CD4-positive, alpha-beta T cell treated with Interleukin-1 beta for 1 hour (primary cell): ENCODE measurements at places on chromosomes 3 and 15.

GRCh38 chr15:44193651-44194322 lies 1.3 kb downstream of the FRMD5 start:
- DNase-seq, result no peak

DNA sequence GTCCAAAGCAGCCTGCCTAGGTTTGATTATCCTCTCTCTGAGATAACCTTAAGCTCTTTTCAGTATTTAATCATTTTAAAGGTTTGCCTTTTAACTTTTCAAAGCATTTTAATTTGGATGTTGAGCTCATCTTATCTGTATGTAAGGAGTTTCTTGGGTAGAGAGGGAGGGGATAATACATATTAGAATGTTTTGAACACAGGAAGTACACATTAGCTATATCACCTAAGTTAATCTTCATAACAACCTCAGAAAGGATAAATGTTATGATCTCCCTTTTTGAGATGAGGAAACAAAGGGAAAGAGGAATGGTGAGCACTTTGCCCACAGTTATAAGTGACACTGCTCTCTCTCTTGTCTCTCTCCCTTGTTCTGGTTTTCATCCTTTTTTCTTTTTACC lies 2.2 kb upstream of the CD47 start:
- DNase-seq, result no peak

GRCh38 chr3:71103430-71103921 lies 480.1 kb downstream of the FOXP1 start:
- no peak for DNase-seq

- DNase-seq, result no peak
These were observed 33.4 kb downstream of the KAT2B start for GRCh38 chr3:20073683-20074082.

DNA sequence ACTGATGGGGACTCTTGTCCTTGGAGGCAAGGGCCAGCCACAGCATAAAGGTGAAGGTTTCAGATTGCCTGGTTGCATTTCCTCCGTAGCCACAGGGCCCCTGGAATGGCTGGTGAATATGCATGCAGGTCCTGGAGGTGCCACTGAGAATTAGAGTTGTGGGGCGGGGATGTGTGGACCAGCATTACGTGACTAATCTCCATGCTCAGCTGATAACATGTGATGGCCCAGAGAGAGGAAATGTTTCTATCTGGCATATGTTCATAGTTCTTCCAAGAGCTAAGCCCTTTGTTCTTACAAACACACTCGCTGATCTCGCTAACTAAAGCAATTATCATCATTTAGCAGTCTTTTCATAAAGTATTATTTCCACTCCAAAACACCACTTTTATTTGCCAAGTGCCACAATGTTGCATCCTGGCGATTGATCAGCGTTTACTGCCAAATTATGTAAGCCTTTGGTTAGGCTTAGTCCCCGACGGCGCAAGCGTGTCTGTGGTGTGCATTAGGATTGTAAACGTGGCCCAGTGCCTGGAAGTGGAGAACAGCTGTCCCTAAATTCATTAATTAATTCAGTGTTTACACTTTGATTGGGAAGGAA lies 55.9 kb downstream of the CGNL1 start:
- DNase-seq, result no peak

GRCh38 chr3:53815651-53816050 lies 30.6 kb downstream of the CHDH start:
- DNase-seq, result no peak

DNA sequence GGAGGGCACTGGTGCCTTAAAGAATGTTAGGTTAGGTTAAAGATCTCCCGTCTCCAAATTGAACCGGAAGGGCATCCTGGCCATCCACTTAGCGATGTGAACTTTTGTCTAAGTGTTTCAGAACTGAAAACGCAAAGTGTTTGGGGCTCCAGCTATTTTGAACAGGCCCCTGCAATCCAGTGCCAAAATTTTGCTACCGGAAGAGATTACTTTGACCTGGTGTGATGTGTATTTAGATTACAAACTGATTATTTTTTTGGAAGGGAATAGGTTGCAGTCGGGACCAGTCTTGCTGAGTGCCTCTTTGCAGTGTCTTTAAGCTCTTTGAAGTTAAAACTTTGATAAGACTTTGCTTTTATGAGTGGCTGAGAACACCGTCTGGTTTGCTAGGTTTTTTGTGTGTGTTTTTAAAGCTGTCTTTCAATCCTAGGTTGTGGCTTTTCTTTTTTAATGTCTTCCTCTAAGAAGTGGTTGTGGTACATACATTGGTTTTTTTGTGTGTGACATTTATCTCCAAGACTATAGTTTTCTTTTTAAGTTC lies 179.6 kb downstream of the OR4M2 start:
- no peak for DNase-seq

DNA sequence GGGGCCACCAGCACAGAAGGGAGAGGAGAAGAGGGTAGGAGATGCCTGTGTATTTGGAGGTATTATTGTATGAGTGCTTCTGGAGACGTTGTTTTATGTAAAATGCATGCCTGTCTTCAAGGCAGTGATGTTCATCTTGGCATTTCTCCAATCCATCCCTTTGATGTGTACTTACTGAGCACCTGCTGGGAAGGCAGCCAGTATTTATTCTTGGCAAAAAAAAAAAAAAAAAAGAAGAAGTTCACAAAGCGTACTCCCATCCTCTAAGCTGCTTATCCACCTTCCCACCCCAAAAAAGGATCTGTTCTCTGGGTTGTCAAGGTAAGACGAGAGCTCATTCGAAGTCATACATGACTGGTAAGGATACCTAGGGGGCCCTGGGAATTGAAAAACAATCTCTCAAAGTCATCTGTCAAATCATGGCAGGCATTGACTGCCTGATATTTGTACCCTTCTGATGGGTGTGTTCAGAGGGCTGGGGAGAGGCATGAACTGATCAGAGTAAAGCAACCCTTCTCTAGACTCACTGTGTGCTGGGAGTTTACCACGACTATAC lies 30.0 kb upstream of the SLC6A1 start:
- no peak for DNase-seq

GRCh38 chr3:19934098-19934566 lies at the start of gene EFHB:
TSS of gene EFHB (minus strand) at chr3:19934217. CDS start at chr3:19934018, 199 bp downstream.
- no peak for DNase-seq

DNA sequence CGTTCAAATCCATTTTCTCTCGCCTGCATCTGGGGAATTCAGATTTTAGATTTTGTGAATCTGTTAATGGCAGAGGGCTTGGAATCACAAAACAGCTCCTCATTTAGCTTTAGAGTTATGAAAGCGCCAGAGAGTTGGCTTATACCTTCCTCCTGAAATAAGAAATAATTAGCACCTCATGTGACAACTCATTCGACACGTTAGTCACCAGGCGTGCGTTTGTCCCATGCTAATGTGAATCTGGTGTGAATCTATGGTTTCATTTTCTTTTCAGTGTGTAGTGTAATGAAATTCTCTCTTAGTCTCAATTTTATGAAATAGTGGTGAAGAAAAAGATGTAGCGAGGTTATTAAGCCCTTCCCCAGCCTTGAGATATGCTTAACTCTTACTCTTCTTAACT lies 89.4 kb downstream of the EDEM1 start:
- no peak for DNase-seq

DNA sequence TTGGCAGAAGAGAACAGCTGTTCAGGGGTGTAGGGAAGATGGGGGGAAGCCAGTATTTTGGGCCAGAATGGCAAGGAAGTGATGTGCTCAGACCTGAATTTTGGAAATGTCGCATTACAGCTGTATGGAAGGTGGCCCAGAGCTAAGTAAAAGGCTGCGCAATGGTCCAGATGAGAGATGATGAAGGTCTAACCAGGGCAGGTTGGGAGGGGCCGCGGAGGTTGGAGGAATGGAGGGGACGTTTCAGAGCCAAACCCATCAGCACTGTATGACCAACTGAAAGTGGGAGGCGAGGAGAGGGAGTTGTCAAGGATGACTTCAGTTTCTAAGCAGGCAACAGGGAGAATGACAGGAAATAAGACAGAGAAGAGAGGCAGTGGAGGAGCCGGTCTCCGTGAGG lies 60.8 kb downstream of the ADCY5 start:
- no peak for DNase-seq

- no peak for DNase-seq
These were observed 6.4 kb downstream of the CADM2 start for GRCh38 chr3:84965141-84965540.

DNA sequence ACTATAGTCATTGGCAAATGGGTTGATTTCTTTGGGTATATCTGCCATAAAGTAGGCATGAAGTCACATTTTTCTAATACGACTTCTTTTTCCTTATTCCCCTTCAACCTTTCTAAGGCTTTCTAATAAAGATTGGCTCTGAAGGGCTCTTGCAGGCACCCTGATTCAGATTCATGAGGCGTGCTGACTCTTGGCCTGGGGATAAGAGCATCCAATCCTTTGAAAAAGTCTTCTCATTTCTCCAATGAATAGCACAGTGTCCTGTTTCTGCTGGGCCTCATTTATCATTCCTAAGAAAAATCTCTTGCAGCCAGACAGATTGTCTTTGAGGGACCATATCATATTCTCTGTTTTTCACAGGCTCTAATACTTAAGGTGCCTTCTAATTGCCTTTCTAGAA lies 32.3 kb upstream of the BNIP2 start:
- no peak for DNase-seq

GRCh38 chr15:78195735-78196201 lies 38.6 kb downstream of the ACSBG1 start:
- peak; percentile 50 for DNase-seq

DNA sequence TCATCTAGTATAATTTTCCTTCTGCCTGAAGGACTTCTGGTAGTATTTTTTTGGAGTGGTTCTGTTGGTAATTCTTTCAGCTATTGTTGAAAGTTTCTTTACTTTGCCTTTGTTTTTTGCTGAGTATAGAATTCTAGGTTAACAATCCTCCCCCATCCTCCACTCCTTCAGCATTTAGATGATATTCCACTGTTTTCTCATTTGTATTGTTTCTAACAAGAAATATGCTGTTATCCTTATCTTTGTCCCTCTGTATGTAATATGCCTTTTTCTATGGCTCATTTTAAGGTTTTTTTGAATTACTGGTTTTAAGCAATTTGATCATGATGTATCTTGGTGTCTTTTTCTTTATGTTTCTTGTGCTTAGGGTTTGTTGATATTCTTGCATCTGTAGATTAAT lies 53.9 kb downstream of the KLF15 start:
- DNase-seq, result no peak

DNA sequence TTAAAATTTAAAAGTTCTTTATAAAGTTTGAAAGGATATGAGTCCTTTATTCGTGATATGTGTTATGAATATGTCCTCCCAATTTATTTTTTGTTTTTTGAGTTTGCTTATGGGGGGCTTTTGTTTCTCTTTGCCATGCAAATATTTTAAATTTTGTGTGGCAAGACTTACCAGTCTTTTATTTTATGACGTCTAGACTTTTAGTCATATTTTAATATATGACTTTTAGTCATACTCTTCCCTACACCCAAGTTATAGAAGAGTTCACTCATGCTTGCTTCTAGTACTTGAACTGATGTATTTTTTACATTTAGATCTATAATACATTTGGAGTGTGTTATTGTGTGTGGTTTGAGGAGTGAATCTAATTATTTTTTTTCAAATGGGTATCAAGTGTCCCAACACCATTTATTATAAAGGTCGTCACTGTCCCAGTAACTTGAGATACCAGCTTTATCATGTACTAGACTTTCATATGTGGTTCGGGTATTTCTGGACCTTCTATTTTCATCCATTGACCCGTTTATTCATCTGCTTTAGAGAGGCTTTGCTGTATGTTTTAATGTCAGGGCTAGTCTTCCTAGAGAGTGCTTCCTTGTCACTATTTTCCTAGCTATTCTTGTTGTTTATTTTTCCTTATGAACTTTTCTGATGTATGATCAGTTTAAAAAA lies 755 bp downstream of the PARP15 start:
- DNase-seq, result no peak

DNA sequence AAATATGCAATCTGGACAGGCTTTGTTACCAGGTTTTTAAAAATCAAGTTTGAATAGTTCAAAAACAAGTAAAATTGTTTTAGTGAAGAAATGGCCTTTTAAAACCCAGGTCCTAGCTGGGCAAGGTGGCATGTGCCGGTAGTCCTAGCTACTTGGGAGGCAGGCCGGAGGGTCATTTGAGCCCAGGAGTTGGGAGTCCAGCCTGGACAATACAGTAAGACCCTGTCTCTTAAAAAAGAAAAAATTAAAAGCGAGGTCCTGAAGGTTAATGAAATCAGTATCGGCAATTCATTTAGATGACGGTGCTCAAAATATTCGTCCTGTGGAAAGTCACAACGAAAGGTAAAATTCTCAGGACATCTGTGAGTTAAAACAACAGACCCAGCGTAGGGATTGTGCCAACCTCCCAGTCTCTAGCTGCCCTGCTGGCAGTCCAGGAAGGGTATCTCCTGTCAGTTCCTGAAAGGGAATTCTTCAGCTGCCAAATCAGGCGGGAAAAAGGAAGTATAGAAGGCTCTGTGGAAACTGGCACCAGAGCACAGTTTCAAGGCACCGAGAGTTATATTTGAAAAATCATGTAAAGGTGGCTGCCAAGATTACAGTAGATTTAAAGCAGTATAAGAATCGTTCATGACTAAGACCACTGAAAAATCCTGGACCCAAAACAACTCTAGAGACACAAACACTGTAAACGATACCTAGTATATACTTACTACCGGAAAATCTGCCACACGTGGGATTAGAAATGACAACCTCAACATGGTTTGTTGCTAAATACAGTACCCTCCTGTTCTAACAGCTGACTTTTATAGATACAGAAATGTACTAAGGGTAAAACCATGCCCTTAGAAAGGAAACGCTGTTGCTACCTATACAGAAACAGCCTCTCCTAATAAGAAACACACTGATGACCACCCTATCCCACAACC lies 1.2 kb upstream of the ABHD17C start:
- no peak for DNase-seq

DNA sequence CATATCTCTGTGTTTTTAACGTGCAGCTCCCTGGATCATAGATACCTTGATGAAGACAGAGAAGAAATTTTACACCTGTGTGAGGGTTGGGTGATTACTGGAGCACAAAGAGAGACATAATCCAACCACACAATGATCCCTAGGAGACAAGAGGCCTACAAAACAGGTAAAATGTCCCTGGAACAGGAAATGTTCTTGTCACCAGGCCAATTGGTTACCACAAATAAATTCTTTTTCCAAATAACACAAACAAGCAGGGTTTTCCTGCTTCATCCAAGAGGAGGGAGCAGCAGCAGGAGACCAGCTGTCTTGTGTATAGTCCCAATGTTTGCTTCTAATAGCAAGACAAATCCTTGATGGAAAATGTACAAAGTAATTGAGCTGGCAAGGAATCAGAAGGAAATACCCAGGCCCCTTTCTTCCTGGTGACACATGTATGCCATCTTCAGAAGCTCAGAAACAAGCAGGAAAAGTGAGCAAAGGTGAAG lies 1.4 kb downstream of the MGLL start:
- no peak for DNase-seq

- DNase-seq, result no peak
These were observed 108.0 kb downstream of the CMSS1 start for GRCh38 chr3:99925584-99926230.
